Activated CD8-positive, alpha-beta memory T cell treated with anti-CD3 and anti-CD28 coated beads for 4 hours (primary cell): ENCODE measurements at places on chromosomes 7 and 10.

GRCh38 chr7:3191548-3191947, 109.5 kb upstream of the SDK1 start:
- DNase-seq, result no peak

DNA sequence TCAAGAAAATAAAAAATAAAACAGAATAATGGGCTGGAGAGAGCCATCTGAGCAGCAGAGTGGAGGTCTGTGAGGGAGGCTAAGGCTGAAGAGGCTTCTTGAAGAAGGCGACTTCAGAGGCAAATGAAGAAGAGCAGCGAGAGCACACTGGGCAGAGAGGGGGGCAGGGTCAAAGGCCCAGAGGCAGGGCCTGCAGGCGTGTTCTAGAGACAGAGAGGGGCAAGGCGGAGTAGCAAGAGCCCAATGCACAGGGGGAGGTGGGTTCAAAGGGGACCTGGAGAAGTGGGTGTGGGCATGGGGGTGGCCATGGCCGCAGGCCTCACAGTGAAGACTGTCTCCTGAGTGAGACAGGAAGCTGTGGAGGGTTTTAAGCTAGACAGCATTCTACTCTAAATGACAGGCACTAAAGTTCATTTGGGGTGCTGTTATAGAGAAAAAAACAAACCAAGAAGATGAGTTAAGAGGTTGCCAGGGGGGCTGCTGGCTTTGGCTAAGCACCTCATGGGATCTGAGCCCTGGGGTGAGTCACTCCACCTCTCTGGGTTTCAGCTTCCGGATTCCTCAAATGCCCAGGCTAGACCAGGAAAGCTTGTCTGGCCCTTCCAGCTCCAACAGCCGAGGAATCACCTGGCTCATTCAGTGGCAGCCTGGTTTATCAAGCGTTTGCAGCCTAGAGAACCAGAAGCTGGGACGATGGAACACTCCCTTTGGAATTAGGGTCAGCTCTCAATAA, 81.7 kb downstream of the DLG5 start:
- DNase-seq, result no peak

GRCh38 chr7:22356010-22356691, 803 bp downstream of the RAPGEF5 start:
- no peak for DNase-seq

- DNase-seq, result no peak
Observed at GRCh38 chr7:149843566-149843965, 5.4 kb downstream of the ZNF862 start.

GRCh38 chr10:35890676-35891495, 248.8 kb upstream of the FZD8 start:
- no peak for DNase-seq

DNA sequence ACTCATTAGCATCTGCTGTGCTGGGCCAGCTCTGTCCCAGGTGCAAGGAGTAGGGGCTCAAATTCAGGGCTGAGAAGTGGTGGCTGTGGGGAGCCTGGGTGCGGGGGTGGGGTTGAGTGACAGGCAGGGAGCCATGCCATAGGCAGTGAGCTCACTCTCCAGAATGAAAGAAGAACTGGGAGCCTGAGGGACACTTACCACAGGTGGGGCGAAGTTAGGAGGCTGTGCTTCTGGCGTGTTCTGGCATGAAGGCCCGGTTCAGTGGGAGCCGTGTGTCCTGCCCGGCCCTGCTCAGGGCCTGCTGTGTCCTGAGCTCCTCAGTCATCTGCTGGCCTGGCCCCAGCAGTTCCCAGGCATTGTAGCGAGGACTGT, 62.5 kb downstream of the MKI67 start:
- no peak for DNase-seq

DNA sequence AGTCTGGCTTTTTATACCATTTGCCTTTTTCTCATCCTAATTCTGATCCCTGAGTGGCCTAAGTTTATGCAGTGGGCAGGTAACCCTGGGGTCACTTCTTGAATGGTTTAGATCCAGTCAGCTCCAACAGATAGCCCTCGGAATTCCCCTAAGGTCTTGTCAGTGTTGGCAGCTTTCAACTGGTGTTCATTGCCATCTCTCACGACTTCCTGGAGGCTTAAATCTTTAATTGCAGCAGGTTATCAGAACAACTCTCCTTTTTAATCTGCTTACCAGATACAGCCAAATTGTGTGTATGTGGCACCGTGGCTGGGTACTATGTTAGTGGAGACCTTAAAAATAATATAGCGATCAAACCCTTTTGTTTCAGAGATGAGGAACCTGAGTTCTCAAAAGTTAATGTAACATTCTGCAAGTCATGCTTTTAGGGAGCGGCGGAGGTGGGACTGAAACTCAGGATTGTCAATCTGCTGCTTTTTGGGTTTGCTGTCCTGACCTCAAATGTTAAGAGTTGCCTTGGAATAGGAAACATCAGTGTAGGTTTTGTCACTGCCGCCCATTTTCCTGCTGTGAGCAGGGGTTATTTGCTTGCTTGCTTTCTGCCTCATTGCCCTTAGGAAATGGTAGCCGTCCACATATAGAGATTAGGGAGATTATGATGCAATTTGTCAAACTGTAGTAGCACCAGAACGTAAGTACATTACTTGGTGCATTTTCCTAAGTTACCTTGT, 818 bp downstream of the DLD start:
- no peak for DNase-seq

GRCh38 chr10:105328503-105329133, 687.5 kb downstream of the SORCS3 start:
- no peak for DNase-seq

GRCh38 chr7:158356454-158356853, 231.2 kb downstream of the PTPRN2 start:
- DNase-seq, result no peak

- no peak for DNase-seq
Observed at GRCh38 chr7:36131026-36131425, 22.0 kb upstream of the EEPD1 start.

- no peak for DNase-seq
Observed at GRCh38 chr7:133434246-133434865, 181.5 kb downstream of the EXOC4 start.

DNA sequence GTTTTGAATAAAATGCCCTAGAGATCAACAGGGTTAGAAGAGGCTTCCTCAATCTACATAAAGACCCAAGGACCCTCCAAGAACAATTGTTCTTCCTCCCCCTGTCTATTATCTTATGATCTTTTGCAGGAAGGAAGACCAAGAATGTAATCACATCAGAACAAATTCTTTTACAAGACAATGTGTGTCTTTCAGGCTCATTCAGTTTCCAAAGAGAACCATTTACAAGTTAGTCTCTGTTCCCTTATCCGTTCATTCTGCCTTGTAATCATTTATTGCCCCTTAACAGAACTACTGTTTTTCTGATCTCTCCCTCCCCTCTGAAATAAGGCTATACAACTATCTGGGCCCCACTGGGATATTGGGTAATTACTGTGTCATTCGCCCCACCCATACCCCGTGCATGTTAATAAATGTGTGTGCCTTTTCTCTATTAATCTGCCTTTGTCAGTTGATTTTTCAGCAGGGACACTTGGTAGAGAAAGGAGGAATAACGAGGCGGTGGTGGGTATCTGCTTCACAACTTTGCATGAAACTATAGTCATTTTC, 5.7 kb upstream of the MKRN1 start:
- DNase-seq, result no peak

- no peak for DNase-seq
Observed at GRCh38 chr7:104985259-104985617, 28.8 kb upstream of the KMT2E start.

DNA sequence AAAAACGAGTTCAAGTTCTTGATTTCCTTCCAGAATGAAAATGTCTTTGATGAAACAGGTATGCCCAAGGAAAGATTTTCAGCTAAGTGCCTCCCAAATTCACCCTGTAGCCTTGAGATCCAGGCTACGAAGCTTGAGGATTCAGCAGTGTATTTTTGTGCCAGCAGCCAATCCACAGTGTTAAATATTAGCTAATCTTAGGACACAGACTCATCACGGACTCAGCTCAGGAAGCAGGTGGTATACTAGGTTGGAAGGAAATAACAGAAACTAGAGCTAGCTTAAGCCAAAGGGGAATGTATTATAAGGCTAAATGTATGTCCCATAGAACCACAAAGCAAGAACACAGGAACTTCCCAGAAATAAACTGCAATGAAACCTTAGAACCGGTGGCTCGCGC, 151.0 kb upstream of the PRSS1 start:
- no peak for DNase-seq

DNA sequence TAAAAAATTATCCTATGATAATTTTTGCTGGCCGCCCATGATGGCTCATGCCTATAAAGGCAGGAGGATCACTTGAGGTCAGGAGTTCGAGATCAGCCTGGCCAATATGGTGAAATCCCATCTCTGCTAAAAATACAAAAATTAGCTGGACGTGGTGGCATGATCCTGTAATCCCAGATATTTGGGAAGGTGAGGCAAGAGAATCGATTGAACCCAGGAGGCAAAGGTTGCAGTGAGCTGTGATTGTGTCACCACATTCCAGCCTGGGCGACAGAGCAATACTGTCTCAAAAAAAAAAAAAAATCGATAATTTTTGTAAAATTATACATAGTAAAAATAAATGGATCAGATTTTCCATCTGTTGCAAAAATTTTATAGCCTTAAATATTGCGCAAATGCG, 31.7 kb upstream of the CDK14 start:
- no peak for DNase-seq

GRCh38 chr7:100803398-100804161, 23.7 kb downstream of the EPHB4 start:
- DNase-seq, result no peak

- no peak for DNase-seq
Observed at GRCh38 chr10:97297556-97298222, 5.3 kb upstream of the ARHGAP19 start.

DNA sequence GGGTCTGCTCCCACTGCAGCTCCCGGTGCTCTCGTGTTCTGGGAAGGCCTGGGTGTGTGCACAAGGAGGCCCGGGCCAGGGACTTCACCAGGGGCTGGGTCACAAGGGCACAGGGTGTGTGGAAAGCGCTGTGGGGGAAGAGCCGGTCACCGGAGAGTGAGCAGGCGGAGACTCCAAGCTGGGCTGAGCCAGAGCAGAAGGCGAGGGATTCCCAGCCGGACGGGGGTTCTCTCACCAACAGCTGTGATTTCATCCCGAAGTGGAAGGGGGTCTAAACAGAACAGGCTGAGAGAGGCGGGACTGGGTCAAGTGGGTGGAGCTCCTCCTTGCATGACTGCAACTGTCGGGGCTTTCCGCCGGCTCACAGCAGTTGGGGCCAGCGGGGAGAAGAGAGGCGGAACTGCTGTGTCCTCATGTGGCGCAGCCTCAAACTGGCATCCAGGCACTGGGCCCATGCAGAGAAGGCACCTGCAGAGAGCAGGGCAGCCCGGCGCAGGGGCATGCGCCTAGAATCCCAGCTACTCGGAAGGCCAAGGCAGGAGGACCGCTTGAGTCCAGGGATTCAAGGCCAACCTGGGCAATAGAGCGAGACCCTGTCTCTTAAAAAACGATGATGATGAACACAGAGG, 7.6 kb upstream of the ORAI2 start:
- peak; percentile 81 for DNase-seq
